BJ (cell line): ENCODE measurements at places on chromosomes 4 and X.
A peak's percentile ranks its signal among the peaks of the same experiment; 100 is the strongest.

DNA sequence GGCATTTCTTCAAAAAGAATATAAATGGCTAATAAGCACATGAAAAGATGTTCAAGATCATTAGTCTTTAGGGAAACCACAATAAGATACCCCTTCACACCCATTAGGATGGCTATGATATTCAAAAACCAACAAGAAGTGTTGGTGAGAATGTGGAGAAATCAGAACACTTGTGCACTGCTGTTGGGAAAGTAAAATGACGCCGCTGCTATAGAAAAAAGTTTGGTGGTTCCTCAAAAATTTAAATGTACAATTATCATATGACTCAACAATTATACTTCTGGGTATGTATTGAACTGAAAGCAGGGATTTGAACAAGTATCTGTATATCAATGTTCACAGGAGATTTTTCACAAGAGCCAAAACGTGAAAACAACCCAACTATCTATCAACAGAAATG, 29.4 kb upstream of the NEUROG2 start:
- no peak for DNase-seq

- no peak for DNase-seq
Observed at GRCh38 chr4:10102474-10103332, 13.9 kb downstream of the WDR1 start.

- no peak for DNase-seq
Observed at GRCh38 chr4:86386817-86387415, 27.1 kb upstream of the MAPK10 start.

GRCh38 chr4:38562751-38563198, 101.2 kb upstream of the KLF3 start:
- DNase-seq = no peak

- DNase-seq = no peak
Observed at GRCh38 chr4:145639186-145639698, 20.1 kb downstream of the MMAA start.

- no peak for DNase-seq
Observed at GRCh38 chrX:40248822-40249221, 151.1 kb upstream of the BCOR start.

DNA sequence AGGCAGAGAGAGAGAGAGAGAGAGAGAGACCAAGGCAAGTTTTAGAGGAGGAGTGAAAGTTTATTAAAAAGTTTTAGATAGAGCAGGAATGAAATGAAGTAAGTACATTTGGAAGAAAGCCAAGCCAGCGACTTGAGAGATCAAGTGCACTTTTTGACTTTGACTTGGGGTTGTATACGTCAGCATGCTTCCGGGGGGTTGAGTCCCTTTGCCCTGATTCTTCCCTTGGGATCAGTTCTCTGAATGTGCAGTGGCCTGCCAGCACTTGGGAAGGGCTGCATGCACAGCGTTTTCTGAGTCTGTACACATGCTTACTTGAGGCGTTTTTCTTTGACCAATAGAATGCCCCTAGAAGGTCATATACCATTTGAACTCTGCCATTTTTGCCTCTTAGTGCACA, 400.5 kb downstream of the PDGFC start:
- DNase-seq = no peak

DNA sequence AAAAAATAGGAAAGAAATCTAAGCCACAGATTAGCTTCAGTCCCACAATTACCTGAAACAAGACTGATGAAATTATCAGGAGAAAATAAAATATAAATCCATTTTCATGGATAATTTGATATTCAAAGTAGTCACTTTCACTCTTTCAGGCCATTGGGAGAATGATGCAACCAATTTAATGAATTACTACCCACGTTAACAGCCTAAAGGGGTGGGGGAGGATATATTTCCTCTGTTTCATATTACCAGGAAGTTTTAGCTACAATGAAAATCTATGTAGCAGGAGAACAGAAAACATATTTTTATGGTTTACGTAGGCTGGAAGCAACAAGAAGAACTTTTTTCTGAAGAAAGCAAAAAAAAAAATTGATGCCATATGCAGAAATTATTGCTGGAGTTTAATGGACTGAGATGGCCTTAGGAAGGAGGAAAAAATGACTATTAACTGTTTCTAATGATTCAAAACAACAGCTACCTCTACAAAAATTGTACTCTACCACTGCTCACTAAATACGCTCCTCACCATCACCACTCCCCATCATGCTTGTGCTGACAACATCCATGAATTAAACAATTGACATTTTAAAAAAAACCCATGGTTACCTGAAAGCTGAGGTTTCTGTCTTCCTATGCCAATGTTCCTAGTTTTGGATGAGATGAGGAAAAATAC, 100.9 kb downstream of the CXXC4 start:
- no peak for DNase-seq

GRCh38 chr4:109184491-109184961, 117.9 kb downstream of the COL25A1 start:
- DNase-seq = no peak

DNA sequence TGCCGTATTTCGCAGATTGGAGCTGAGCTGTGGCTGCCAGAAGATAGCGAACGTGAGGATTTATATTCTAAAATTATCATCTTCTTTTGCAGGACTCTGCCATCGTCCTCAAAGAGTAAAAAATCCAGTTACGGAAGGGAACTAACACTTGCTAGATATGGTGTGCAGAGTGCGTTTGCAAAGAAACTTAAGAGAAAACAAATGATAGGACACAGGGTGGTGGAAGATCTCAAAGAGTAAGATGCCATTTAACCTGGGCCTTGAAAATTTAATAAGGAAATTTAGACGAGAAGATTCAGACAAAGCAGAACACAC, 566 bp downstream of the LARP7 start:
- DNase-seq = no peak

- no peak for DNase-seq
Observed at GRCh38 chr4:146032234-146032860, 93.7 kb upstream of the ZNF827 start.

DNA sequence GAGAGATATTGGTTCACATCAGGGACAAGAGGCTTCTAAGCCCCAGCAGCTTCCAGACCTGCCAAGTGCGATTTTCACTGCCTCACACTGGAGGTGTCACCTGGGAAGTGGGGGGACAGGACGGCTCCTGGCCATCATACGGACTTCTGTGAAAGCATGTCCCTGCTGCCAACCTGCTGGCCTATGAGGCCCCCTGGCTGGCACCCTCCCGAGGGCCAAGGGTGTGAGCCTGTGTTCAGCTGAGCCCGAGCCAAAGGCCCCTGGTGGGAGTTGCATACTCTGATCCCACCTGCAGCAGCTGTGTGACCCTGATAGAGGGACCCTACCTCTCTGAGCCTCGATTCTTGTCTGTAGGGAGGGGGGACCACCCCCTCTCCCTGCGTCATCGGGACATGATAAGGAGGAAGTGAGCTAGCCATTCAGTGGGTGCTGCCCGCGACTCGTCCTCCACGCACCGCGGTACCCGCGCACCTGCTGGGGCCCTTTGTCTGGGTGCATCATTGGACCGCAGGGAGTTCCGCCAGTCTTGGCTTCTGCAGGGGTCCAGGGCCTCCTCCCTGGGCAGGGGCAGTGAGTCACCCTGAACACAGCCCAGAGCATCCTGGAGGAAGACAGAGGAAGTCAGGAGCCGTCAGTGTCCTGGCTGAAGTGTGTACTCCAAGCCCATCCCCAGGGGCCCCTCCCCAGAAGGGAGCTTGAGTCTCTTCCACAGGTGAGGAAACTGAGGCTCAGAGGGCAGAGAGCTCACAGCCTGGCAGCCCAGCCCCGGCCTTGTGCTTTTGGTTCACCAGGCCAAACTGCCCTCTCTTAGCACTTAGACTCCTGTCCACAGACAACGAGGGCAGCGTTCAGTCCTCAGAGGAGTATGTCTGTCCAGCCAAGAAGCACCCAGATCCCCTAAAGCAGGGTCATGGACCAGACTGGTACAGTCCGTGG, 24.1 kb downstream of the C4orf50 start:
- DNase-seq = no peak

- DNase-seq = no peak
Observed at GRCh38 chr4:108941904-108942430, 179.1 kb upstream of the ETNPPL start.

- no peak for DNase-seq
Observed at GRCh38 chrX:78168065-78168464, 28.6 kb upstream of the TAF9B start.

GRCh38 chr4:107874024-107874423, 49.3 kb downstream of the SGMS2 start:
- no peak for DNase-seq

DNA sequence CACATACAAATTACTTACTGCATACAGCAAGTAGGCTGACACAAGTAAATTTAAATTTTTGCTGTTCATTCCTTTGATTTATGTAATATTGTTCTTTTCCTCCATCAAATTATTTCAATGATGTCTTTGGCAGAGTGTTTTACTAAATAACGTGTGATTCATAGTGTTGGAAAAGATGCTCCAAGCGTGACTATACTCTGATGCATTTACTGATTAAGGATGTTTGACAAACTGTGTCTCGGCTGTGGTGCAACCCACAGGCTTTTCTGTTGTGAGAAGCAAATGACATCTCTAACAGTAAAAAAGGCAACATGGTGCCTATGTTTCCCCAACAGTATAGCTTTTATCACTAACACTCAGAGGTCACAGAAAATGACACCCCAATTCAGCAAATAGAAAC, 540.9 kb downstream of the PPP4R3C start:
- DNase-seq = no peak

DNA sequence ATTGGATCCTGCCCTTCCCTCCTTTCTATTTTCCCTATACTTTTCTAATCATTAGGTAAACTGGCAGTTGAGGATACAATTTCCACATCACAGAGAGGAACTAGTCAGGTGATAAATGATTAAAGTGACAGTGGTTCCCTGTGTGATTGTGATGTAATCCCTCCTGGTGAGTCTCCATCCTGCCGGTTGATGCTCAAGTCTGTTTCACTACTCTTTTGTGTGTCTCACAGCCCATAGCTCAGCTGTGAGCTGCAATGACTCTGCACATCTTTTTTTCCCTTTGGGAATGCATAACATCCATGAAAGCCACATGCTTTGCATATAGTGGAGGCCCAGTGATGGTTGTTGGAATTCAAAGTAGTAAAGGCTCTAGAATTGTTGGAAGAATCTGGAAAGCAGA, 60.4 kb downstream of the CCNI start:
- no peak for DNase-seq

DNA sequence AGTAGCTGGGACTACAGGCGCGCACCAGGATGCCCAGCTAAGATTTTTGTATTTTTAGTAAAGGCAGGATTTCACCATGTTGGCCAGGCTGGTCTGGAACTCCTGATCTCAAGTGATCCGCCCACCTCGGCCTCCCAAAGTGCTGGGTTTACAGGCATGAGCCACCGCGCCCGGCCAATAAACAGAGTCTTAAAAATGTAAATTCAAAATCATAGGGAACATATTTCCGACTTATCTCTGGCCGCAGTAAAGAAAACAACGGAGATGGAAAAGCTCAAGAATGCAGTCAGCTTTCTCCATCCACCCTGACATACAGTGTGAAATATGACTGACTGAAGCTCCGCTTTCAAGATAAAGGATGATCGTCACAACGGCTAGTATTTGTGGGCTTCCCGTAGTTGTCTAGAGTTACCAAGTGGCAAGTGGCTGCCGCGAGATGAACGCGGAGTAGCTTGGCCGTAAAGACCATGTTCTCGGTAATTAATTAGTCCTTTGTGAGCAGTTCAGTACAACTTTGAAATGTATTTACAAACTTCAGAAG, 495.1 kb upstream of the FAT1 start:
- no peak for DNase-seq

DNA sequence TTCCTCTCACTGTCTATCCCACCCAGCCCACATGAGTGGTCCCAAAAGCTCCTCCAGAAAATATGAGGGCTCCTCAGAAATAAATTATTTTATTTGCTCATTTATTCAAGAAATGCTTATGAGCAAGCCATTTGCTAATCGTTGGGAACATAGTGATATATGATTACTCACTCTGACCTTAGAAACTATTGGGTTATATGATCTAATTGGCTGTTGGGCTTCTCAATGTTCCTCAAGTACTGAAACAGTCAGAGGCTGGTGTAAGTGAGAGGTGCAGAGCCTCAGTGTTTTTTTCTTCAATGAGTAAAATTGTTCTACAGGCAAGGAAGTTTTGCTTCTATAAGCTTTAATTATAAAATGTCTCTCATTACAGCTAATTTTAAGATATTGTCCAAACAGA, 893.8 kb upstream of the INTU start:
- DNase-seq = no peak

DNA sequence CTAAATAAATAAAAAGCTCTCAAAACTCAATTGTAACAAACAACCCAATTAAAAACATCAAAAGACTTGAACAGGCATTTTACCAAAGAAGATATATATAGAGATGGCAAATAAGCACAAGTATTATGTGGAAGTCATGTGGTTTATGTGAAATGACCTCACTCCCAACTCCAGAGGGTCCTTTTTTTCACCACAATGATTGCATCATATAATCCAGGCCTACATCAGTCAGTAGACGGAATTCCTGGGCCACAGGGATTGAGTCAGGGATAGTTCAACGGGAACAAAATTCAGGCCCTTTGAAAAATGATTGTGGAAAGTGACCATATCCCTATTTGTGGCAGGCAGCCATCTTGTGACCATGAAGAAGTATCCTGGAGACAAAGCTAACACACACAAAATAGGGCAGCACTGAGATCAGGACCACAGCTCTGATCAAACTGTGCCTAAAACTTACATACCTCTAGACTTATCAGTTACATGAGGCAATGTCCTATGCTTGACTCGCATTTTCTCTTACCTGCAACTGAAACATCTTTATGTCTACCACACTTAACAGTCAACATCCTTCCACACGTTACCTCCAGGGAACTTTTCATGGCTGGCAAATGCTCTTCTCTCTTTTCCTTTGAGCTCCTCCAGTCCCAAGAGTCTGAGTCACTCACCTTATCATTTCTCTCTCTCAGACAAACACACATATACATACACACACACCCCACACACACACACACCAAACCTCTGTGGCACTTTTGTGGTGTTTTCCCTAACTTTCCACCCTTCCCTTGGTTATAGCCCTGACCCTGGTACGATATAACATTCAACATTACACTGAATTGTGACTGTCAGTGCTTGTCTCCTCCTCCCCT, 113.5 kb downstream of the PHF8 start:
- no peak for DNase-seq

DNA sequence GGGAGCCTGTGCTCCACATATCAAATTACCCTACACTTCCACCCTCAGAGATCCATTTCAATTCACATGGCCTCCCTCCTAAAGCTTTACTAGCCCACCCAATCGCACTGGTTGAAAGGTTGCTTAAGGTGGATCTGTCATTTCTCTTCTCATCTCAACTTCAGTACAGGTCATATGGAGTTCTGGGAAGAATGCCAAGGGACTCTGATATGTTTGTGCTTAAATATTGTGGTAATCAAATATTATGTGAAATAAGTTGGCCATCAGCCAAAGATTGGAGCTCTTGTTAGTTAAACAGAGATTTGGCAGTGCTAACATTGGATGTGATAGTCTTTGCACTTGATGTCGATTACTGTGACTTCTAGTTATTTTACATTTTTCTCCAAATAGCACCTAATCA, 20.5 kb downstream of the SEPTIN6 start:
- no peak for DNase-seq

- DNase-seq = peak; percentile 52
Observed at GRCh38 chr4:133997436-133997835, 204.2 kb downstream of the PABPC4L start.
